ENCODE measurements at places on chromosomes 11 and 22. TPM values are rescaled to one million over a fixed set of nuclear protein-coding genes. Genes with fewer than 3 reads are reported as not detected.

Gene LMO1
- total RNA-seq = 2.6 TPM

- no peak for DNase-seq
Observed at GRCh38 chr11:47857892-47858543, 9.9 kb upstream of the NUP160 start.

- DNase-seq = no peak
Observed at GRCh38 chr11:36994208-36994607, 396.2 kb upstream of the RAG2 start.

DNA sequence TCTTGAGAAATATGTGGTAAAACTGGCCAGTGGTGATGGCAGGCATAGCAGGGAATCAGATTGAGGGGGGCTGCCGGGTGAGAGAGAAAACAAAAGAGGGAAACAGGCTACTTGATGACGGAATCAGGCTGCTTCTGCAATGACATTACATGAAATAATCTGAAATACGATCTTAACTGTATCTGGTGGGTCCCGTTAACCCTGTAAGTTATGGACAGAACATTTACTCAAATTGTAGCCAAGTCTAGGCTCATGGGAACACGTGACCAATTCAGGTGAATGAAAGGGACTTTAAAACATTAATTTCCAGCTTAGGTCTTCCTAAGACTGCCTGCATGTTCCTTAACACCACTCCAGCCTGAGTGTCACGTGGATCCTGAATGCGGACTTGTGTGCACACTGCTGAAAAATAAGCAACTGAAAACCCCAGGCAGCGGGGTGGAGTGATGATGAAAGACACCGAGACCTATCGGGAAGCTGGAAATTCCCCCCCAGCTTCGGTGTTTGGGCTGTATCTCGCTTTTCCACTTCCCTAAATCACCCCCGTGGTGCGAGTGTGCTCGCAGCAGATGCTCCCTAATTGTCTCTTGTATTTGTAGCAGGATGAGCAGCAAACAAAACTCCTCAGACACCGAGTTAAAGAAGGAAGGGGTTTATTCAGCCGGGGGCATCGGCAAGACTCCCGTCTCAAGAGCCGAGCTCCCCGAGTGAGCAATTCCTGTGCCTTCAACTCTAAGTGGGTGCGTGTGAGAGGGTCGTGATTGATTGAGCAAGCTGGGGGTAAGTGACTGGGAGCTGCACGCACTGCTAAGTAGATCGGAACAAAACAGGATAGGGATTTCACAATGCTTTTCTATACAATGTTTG is 145.0 kb upstream of the GRK3 start:
- DNase-seq = no peak

DNA sequence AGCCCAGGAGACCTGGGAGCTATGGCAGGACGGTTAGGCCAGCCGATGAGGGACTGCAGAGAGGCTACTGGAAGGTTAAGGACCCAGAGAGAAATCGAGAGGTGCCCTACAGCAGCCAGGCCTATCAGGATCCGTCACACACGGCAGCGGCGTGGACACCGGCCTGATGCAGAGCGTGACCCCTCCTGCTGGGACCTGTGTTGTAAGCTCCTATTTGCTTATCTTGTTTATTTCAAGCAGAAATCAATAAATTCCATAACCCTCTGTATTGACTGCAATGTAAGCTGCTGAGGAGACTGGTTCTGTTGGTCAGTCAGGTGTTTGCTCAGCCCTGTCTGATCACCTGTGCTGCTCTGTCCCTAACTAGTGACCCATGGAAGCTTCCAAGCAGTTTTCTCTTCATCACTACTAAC is 39.9 kb downstream of the PPP2R1B start:
- no peak for DNase-seq

- no peak for DNase-seq
Observed at GRCh38 chr11:100105255-100105981, 581.7 kb upstream of the ARHGAP42 start.

- peak; percentile 42 for DNase-seq
Observed at GRCh38 chr22:22061085-22062077, 78.8 kb upstream of the TOP3B start.

DNA sequence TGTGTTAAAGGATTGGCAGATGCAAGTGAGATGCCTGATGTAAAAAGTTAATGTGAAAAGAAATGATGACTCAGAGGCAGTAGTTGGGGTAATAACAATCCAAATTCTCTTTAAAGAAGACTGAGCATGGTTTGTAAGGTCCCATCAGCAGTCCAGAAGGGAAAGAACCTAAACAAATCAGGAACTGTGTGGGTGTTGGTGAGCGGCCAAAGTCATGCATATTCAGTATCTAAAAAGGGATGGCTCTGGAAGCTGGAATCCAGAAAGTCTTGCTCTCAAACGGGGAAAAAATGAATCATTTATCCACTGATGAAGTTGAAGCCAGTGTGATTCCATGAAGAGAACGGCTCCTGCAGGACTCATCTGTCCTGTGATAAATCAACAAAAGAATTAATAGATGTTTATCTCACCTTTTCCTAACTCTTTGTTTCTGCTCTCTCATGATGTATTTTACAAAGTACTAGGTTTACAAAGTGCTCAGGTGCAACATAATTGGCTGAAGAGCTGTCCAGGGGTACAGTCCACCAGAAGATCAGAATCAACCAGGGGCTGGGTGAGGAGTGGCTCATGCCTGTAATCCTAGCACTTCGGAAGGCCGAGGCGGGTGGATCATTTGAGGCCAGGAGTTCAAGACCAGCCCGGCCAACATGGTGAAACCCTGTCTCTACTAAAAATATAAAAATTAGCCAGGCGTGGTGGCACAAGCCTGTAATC is 20.5 kb upstream of the SORL1-AS1 start:
- no peak for DNase-seq

Gene SPDYC
- not detected for total RNA-seq

DNA sequence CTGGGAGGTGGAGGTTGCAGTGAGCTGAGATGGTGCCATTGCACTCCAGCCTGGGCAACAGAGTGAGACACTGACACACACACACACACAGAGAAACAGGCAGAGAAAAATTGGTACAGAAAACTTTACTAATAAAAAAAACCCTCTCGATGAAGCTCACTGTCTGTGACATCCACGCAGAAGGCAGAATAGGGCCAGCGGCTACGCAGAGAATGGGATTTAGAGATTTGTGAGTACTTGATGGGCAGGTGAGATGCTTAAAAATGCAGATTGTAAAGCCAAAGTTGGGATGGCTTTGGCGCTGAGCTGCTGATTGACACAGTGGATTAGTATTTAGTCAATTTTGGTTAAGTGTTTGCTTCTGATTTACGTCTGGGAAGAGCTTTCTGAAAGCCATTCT is 561.1 kb downstream of the TBC1D22A start:
- DNase-seq = no peak

GRCh38 chr11:65425971-65426838 is 3.6 kb downstream of the NEAT1 start:
- no peak for DNase-seq

GRCh38 chr11:110977661-110978060 is 265.4 kb upstream of the ARHGAP20 start:
- no peak for DNase-seq

Gene LRRN4CL
- 3.4 TPM for total RNA-seq

- no peak for DNase-seq
Observed at GRCh38 chr22:31327806-31328543, 18.2 kb downstream of the PATZ1 start.

GRCh38 chr11:1287928-1288327 is 21.5 kb downstream of the TOLLIP start:
- peak; percentile 4 for DNase-seq

GRCh38 chr11:93303689-93304088 is 26.9 kb upstream of the DEUP1 start:
- no peak for DNase-seq

DNA sequence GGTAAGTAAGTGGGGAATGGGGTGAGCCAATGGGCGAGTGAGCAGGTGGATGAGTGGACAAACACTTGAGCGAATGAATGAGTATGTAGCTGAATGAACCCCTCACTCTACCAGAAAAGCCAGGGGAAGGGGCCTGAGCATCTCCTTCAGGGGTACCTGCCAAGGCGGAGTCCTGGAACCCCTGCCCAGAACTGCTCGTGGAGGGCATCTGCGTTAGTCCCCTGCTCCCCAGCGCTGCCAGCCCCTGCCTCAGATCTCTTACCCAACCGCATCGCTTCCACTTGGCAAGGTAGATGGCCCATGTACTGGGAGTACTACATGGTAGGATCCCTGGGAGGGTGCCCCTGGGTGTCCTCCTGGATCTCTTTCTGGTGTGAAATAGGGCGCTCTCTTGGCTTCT is 7.4 kb upstream of the ANO1 start:
- no peak for DNase-seq

DNA sequence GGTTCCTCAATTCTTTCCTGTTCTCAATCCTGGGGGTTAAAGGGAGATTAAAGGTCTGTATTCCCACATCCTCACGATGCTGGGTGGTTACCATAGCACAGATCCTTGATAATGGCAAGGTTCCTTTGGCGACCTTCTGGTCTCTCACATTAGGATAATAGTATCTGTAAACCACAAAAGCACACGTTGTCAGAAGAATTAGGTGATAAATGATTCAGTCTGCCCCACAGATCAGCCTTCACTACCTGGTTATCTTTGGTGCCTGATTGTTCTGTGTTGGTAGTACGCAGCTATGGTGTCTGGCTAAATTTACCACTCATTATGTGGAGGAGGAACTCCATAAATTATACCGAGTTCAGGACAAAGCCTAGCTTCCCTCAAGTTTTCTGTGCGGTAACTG is 78.4 kb downstream of the C2CD3 start:
- DNase-seq = no peak

DNA sequence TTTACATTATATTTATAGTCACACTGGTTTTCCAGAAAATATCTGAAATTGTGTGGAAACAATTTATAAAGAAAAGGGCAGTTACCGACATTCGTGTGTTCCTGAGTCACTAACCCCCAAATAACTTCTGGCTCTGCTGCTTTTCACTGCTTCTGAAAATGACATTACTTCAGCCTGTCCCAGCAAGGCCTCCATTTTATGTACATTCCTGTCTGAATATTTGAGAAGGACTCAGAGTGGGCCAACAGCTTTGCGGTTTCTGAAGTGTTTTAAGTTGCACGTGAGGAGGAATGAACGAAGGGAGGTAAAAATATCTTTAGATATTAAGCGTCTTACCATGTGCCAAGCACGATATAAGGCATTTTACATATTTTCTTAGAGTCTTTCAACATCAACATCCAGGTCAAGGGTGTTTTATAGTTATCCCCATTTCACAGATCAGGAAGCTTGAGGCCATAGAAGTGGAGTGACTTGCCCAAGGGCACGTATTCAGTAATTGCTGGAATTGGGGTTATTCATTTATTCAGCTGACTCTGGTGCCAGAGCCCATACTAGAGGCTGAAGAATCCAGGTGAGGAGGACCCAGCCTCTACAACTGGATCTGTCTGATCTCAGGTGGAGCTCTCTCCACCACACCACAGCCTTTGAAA is 30.8 kb upstream of the WNT11 start:
- no peak for DNase-seq

Gene PKP3
- 0.84 TPM for total RNA-seq

GRCh38 chr11:103893371-103893770 is 143.1 kb upstream of the DDI1 start:
- no peak for DNase-seq

Gene KIF18A
- total RNA-seq = 0.37 TPM

- no peak for DNase-seq
Observed at GRCh38 chr22:21861851-21862250, 5.6 kb downstream of the MAPK1 start.

Gene COMT
- 83.4 TPM for total RNA-seq

Gene MYBPC3
- total RNA-seq = 2,596 TPM

Gene CHRM1
- 0.07 TPM for total RNA-seq

Gene FBLN1
- 93.3 TPM for total RNA-seq

DNA sequence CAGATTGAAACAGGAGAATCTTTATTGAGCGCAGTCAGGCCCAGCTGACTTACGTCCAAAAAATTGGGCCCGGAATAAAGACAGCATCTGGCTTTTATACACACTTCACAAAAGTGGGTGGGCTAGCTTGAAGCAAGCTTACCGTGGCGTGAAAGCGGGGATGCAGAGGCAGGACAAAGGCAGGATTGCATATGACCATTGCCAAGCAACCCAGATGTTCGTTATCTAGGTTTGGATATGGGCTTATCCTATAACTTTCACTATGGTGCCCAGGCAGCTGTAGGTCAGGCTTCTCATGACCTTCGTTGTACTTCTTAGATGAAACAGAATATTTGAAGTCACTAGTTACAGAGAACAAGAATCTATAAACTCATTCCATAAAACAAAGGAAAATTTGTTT is 1575.6 kb upstream of the RAG2 start:
- no peak for DNase-seq

Data from left ventricle myocardium superior (tissue), 1 donor.